ENCODE measurements at places on chromosomes 13 and 19. TPM values are rescaled to one million over a fixed set of nuclear protein-coding genes. Genes with fewer than 3 reads are reported as not detected.

- DNase-seq: no peak
Measured at GRCh38 chr13:97165502-97166425, 56.4 kb upstream of the MBNL2 start.

DNA sequence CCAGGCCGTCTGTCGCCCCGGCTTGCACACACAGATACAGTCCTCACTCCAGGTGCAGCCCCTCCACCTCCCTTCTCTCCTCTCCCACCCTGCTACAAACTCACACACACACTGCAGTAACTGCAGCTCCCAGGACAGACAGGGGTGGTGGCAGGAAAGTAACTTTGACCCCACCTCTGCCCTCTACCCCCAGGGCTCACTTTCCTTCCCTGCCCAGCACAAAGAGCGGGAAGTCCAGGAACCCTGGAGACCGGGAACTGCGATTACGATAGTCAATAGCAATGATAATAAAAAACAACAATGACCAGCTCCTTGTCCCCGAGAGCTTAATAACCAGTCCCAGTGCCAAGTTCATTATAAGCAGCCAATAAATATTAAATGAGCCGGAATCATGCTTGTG is at the start of gene CEACAM20:
TSS of gene CEACAM20 (minus strand) at position 140 of the 400 bp plus-strand sequence. CDS start 166 bp downstream, outside the sequence.
- no peak for DNase-seq

The TTC9B gene
- polyA plus RNA-seq: not detected

- DNase-seq: no peak
Measured at GRCh38 chr19:1070931-1071791, 4.2 kb downstream of the ARHGAP45 start.

DNA sequence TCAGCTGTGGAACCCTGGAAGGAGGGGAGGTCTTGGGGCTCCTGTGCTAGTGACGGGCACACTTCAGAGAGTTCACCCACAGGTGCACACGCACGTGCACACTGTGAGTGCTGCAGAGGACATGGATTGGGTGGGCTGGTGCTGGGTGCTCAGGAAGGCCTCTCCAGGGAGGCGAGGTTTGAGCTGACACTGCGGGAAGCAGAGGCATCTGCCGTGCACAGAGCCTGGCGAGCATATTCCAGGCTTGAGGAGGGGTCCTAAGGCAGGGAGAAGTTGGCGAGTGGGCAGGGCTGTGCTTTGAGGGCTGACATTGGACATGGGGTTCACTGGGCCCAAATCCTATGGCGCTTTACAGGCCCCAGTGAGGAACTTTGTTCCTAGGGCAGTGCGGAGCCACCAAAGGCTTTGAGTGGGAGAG is 25.6 kb downstream of the CCDC8 start:
- DNase-seq: no peak

The UNC13A gene
- polyA plus RNA-seq: 0.06 TPM

GRCh38 chr13:75836441-75836840 is 200.3 kb downstream of the LMO7 start:
- no peak for DNase-seq

GRCh38 chr13:100610391-100611347 is 22.1 kb upstream of the GGACT start:
- no peak for DNase-seq

- no peak for DNase-seq
Measured at GRCh38 chr13:27466513-27466912, 16.1 kb upstream of the MTIF3 start.

The LGALS4 gene
- 1.2 TPM for polyA plus RNA-seq

The EPSTI1 gene
- 11.2 TPM for polyA plus RNA-seq

Measured in kidney (tissue), 22 donors.